ENCODE measurements at places on chromosomes 2 and 18. TPM values are rescaled to one million over a fixed set of nuclear protein-coding genes. Genes with fewer than 3 reads are reported as not detected.

- no peak overlapping the region for H3K27ac ChIP-seq
- no peaks in the 10 kb centered on the region for H3K36me3 ChIP-seq
- H3K27me3 ChIP-seq = no peaks in the 10 kb centered on the region
- DNase-seq = no peak
- H3K4me3 ChIP-seq = no peak overlapping the region
- no peaks in the 10 kb centered on the region for H3K4me1 ChIP-seq
Observed at GRCh38 chr2:29847886-29848285, 73.5 kb downstream of the ALK start.

DNA sequence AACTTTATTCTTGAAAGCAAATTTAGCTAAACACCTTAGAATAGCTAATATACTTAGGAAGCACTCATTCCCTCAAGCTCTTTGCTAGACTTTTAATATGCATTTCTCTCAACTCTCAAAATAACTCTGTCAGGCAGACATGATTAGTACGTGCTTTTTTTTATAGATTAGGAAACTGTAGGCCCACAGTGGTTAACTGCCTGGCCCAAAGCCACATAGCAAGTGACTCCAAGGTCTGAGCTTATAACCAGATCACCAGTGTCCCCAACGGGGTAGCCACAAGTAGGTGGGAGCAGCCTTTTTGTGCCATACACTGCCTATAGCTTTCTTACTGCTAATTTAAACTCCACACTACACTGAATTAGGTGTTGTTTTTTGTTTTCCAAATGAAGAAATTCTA, 576.8 kb downstream of the METTL4 start:
- H3K4me3 ChIP-seq = no peak overlapping the region
- no peak overlapping the region for H3K27ac ChIP-seq
- H3K4me1 ChIP-seq = no peaks in the 10 kb centered on the region
- no peaks in the 10 kb centered on the region for H3K27me3 ChIP-seq
- DNase-seq = no peak
- no peaks in the 10 kb centered on the region for H3K36me3 ChIP-seq

The BCL11A gene
- total RNA-seq = 2.1 TPM

DNA sequence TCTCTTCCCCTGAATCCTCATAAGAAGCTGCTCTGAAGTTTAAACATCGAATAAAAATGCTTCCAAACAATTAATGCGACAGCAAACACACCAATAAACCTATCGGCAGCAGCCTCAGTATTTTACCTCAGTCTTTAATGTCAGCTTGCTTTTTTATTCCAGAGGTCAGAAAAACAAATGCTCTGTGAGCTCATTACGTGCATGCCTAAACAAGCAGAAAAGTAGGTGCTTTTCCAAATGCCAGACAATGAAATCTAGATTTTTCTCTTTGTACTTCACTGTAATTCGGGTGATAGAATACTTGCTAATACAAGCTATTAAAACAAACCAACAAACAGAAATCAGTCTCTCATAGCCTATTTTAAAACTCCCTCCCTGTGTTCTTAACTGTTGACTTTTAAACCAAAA, 381.5 kb downstream of the NRXN1 start:
- no peak overlapping the region for H3K27ac ChIP-seq
- H3K4me3 ChIP-seq = no peak overlapping the region
- H3K36me3 ChIP-seq = no peaks in the 10 kb centered on the region
- DNase-seq = no peak

DNA sequence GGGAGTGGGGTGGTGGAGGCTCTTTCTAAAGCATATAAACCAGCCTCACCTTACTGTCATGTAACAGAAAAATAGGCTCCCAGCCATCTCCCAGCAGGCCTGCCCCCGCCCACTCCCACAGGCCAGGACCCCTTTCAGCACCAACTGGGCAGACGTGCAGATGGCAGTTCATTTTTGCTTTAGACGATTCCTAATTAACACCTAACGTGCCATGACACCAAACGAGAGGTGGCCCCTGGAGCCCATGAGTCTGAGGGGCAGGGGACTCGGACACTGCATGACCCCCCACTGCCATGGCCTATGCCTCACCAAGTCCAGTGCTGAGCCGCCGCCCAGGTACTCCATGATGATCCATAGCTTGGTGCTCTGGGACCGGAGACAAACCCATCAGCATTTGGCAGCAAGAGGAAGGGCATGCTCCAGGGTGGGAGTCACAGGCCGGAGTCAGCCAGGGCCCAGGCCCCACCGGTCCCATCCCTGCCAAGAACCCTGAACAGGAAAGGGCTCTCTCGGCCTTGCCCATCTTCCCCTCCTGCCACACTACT, 7.9 kb downstream of the STK25 start:
- no peaks in the 10 kb centered on the region for H3K4me1 ChIP-seq
- H3K4me3 ChIP-seq = no peak overlapping the region
- no peaks in the 10 kb centered on the region for H3K36me3 ChIP-seq
- DNase-seq = no peak

The IKZF2 gene
- 6.2 TPM for total RNA-seq

DNA sequence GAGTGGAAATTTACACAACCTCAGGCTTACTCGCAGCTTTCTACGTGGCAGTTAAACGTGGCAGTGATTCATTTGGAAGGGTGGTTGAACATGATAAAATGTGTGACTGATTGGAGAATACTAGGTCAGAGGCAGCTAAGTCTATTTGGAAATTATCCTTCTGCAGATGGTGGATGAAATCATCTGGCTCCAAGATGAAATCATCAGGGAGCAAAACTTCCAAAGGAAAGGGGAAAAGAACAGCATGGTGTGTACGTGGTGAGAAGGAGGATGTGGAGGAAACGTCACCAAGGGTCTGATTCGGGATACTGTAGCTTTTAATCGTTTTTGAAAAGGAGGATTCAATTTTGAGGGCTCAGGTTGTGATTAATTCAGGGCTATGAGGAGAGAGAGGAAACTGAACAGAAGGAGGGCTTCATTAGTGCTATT, 47.9 kb downstream of the COL3A1 start:
- peak overlapping the region; percentile 25 for H3K27ac ChIP-seq
- no peak overlapping the region for H3K4me3 ChIP-seq
- no peaks in the 10 kb centered on the region for H3K27me3 ChIP-seq
- no peaks in the 10 kb centered on the region for H3K36me3 ChIP-seq
